GM23248 (cell line): ENCODE measurements at places on chromosomes 12 and 14. TPM values are rescaled to one million over a fixed set of nuclear protein-coding genes. Genes with fewer than 3 reads are reported as not detected.

Gene KRT2
- total RNA-seq, result not detected in 2 replicates

DNA sequence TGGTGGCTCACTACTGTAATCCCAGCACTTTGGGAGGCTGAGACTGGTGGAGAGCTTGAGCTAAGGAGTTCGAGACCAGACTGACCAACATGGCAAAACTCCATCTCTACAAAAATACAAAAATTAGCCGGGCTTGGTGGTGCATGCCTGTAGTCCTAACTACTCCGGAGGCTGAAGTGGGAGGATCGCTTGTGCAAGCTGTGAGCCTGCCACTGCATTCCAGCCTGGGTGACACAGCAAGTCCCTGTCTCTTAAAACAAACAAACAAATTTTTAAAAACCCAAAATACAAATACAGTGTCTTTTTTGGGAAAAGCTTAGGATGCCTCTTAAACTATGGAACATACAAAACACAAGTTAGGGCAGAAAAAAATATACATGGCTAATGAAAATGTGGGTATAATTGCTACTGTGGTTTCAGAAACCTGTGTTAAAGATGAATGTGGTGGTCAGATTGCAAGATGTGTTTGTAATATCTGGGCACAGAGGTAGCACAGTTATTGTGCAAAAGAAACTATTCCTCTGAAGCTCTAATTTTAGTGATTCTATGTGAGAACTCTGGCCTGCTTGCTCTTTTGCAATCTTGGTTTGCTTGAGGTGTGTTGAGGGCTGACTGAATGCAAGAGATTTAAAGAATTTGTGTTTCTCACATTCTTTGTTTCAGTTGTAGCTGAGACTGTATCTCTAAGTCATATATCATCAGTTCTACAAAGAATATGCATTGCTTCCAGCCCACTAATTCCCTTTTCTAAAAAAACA lies 3.9 kb upstream of the HSPA2 start:
- no peak overlapping the region for H3K4me3 ChIP-seq
- H3K36me3 ChIP-seq, result no peaks in the 10 kb centered on the region
- H3K4me1 ChIP-seq, result peaks cover 22% of the 10 kb centered on the region
- H3K27me3 ChIP-seq, result no peaks in the 10 kb centered on the region
- H3K27ac ChIP-seq, result peak overlapping the region; percentile 58
- peak; percentile 65 for DNase-seq

DNA sequence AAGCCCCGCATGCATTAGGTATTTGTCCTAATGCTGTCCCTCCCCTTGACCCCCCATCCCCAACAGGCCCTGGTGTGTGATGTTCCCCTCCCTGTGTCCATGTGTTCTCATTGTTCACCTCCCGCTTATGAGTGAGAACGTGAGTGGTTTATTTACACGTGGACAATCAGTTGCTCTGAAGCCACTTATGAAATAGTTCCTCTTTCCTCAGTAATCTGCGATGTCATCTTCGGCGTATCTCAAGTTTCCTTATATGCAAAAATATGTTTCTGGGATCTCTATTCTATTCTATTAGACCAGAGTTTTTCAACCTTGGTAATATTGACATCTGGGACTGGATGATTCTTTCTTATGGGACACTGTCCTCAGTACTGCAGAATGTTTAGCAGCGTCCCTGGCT lies 56.0 kb upstream of the DCD start:
- peaks cover 6% of the 10 kb centered on the region; the same call in 1 of the 2 replicates for H3K27me3 ChIP-seq
- no peak overlapping the region for H3K27ac ChIP-seq
- no peaks in the 10 kb centered on the region for H3K4me1 ChIP-seq
- H3K36me3 ChIP-seq, result no peaks in the 10 kb centered on the region

Gene CCDC184
- 1.0 and 1.7 TPM in 2 replicates for total RNA-seq

Gene KCNJ8
- 17.8 and 19.6 TPM in 2 replicates for total RNA-seq

DNA sequence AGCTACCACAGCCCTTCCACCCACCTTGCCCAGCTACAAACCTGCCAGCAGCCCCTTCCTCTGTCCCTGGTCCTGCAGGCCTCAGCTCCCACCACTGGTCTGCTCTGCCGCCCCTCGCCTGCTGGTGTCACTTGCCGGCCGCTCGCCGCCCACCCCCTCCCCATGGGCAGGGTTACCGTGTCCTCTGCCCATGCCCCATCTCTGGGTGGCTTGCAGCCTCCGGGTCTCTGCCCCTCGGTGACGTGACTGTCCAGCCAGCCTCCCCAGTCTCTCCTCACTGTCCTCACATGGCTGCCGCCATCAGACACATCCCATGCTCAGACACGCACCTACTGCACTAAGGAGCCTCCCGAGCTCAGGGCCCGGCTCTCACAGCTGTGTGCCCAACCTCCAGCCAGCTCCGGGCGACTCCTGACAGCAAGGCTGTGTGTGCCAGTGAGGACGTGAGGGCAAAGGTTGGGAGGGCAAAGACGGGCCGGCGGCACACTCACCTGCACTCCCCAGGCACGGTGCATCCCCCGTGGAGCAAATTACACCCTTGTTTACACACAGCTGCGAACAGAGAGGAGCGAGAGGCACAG lies 13.4 kb downstream of the JAG2 start:
- no peaks in the 10 kb centered on the region for H3K4me1 ChIP-seq
- H3K36me3 ChIP-seq, result no peaks in the 10 kb centered on the region
- DNase-seq, result no peak
- no peak overlapping the region for H3K27ac ChIP-seq
- no peaks in the 10 kb centered on the region for H3K27me3 ChIP-seq

GRCh38 chr14:63273717-63274655 lies 44.7 kb downstream of the GPHB5 start:
- H3K27ac ChIP-seq, result no peak overlapping the region
- no peak overlapping the region for H3K4me3 ChIP-seq
- 0 out of 2 replicates have a peak, but pooled peaks cover 4% of the 10 kb centered on the region for H3K4me1 ChIP-seq
- no peaks in the 10 kb centered on the region for H3K36me3 ChIP-seq

Gene KRT83
- not detected in 2 replicates for total RNA-seq
